ENCODE measurements at places on chromosomes 7 and 10. TPM values are rescaled to one million over a fixed set of nuclear protein-coding genes. Genes with fewer than 3 reads are reported as not detected.
A peak's percentile ranks its signal among the peaks of the same experiment; 100 is the strongest.

Gene HYAL4
- not detected for total RNA-seq

GRCh38 chr7:20647036-20647435 lies 31.6 kb downstream of the ABCB5 start:
- peak; percentile 37 for DNase-seq

Gene CDHR3
- 2.3 TPM for total RNA-seq

DNA sequence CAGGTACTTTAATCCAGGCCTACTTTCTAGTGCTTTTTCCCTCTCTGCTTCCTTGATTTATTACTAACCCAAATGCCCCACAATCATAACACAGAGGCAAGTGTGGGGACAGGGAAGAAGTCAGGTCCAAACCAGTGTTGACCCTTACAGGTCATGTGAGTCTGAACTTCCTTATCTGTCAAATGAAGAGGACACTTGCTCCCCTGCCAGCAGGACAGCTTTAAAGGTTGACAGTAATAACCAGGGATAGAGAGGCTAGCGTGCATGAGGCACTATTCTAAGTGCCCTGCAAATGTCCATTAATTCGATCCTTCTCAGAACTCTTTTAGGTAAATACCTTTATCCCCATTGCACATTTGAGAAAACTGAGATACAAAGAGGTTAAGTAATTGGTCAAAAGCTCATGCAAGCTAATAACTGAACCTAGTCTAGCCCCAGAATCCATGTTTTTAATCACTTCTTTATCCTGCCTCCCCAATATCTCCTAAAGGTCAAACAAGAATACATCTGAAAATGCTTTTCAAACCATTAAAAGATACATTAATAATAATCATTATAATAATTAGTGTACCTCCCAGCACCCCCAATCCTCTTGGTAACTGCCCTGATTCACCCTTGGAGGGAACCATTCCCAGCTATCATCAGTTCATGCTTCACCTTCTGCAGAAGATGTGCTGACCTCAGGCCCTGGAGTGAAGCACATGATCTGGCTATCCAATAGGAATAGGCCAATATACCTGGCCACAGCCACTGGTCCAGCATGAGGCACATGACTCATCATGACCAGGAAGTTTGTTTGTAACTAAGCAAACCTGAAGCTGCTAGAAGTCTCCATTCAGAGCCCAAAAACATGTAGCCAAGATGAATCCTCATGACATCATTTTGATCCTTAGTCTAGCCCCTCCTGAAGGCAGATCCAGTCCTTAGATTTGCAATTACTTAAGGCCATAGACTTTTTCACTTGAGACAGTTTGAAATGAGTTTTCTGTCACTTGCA lies 40.7 kb downstream of the SGMS1 start:
- no peak for DNase-seq

Gene EPO
- not detected for total RNA-seq

GRCh38 chr7:144529269-144529926 lies 125.9 kb upstream of the NOBOX start:
- DNase-seq, result no peak

- no peak for DNase-seq
Observed at GRCh38 chr7:8215648-8216333, 46.2 kb downstream of the ICA1 start.

DNA sequence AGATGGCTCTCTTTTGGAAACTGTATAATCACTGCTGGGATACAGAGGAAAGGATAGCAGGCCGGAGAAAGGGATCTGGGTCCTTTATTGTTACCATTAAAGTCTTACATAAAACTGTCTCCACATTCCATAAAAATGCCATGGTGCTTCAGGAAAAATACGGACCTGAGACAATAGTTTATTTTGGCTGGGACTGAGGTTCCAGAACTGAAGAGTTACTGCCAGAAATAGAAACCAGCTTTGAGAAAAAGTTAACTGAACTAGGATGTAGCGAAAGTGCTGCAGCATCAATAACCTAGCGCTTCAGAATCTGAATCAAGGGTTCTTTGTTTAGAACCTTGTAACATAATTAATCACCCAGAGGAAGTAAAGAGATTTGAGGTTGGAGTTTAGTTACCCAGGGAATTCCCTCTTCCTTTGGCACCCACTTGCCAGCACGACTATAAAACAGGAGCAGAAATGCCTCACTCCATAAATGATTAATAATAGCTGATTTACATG lies 38.0 kb downstream of the MEOX2 start:
- DNase-seq, result no peak

DNA sequence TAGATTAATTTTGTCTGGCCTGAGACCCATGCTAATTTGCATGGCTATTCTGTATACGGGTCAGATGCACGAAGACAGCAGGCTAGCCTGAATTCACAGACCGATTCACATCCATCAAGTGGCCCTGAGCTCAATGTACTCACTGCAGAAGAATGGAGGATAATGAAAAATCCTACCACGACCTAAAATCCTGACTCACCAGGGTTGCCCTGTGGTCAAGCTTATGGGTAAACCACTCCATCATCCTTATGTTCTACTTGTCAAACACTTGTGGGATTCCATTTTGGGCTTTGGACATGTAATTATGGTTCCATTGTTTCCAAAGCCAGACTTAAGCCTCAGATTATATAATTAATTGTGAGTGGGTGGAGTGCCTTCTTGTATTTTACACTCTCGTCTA lies 110.4 kb upstream of the ZNF438 start:
- DNase-seq, result peak; percentile 96

DNA sequence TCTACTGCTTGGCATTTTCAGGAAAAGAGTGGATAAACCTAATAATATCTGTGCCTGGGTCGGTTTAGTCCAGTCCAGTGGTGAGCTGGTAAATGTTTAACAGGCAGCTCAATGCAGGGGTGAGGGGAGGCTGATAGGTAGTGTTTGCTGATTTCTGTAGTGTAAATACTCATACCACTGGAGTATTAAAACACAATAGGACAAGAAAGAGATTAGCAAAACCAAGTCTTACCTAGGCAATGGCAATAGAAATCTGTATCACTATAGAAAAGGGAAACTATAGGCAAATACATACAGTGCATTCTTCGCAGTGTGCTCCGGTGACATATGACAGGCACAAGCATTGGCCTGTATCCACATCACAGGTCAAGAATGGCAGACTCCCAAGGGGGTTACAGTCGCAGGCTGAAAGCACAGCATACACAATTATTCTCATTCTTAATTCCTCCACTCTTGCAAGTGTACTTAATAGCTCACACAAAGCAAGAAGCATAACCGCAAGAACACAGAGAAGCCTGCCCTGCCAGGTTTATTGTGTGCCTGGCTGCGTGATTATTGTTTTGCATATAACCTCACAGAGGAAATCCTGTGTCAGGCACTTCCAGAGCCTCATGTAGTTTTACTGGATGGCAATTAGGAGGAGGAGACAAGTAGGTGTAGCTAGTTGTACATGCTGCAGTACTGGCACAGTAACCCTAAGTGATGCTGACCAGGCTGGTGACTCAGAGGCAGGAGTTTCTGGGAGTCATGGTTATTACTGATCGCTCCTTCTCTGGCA lies 35.0 kb downstream of the LAMB4 start:
- DNase-seq, result peak; percentile 89

Gene SAP25
- not detected for total RNA-seq

GRCh38 chr7:33091111-33091531 lies 18.1 kb downstream of the RP9 start:
- peak; percentile 31 for DNase-seq

DNA sequence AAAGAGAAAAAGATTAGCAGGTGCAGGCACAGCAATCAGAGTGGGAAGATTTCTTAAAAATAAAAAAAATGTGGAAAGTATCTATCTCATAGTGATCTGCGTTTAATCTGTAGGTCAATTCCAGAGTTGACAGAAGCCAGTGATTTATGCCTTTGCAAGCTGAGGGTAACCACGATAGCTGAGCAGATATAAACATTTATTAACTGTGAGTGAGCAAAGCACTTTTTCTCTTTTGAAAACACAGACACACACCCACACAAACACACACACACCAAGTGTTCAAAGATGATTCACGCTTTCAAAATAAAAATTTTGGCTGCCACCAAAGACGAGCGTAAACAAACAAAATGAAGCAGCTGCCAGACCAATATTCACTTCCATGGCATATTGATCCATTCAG lies 243.2 kb upstream of the SLC26A5 start:
- DNase-seq, result no peak

Gene PTCD1
- 19.2 TPM for total RNA-seq

Gene SLC13A4
- total RNA-seq, result not detected

Measured in LHCN-M2 (cell line).